ENCODE measurements at places on chromosomes 6 and 20.

GRCh38 chr6:105907991-105908390, 178.1 kb upstream of the PRDM1 start:
- DNase-seq = no peak

GRCh38 chr20:31723069-31723318, 326 bp upstream of the BCL2L1 start:
- no peak for DNase-seq

DNA sequence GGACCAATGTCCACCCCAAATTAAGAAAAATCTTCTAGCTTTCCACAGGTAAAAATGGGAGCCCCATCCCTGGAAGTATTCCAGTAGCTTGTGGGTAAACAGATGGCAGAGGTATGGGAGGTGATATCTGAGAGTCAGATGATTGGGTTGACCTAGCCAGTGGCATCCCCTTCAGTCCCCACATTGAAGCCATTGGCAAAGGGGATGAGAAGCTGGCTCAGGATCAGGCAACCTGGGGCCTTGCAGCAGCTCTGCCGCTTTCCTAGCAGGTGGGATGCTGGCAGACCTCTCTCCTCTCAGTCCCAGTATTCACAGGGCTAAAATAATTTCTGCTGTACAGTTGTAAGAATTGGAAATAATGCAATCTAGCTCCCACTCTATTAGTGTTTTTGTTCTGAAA, 108.9 kb upstream of the KCNG1 start:
- DNase-seq = peak; percentile 96

DNA sequence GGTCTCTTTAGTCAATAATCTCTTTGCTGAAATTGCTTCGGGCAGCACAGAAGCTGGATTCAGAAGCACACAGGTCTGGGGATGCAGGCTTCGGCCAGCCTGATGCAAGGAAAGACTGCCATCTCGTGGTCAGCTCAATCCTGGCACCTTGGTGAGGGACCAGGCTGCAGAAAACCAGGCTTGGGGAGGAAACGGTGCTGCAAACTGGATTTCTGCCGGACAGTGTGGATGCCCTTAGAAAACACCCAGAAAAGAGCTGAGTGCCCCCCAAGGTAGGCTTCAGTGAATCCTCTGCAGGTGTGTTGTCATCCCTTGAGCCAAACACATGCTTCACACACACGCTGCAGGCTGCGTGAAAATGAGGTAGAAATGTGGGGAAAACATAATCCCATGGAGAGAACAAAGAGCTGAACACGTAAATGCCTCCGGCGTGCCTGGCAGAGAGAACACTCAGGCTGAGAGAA, 89.8 kb upstream of the PAX1 start:
- peak; percentile 5 for DNase-seq

- peak; percentile 58 for DNase-seq
Observed at GRCh38 chr20:17641993-17642392, 40.0 kb downstream of the RRBP1 start.

GRCh38 chr6:106080763-106081095, 5.4 kb upstream of the PRDM1 start:
- DNase-seq = no peak

GRCh38 chr6:106387875-106388274, 27.4 kb downstream of the CRYBG1 start:
- DNase-seq = no peak

DNA sequence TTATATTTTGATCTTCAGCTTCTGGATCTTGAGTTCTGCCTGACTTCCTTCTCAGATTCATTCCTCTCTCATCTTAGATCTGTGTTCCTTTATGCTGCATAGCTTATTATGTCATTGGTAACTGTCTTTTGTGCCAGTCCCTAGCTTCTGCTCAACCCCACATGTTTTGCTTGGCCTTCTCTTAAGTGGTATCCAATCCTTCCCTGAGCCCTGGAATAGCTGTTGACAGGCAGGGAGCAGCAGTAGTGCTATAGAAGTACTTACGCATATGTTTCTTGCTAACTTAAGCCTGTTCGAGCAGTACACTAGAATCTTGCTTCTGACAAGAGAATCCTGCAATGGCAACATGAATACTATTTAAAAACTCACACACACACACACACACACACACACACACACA, 13.6 kb upstream of the GRIK2 start:
- DNase-seq = no peak

GRCh38 chr20:59783641-59784010, 149.8 kb downstream of the SYCP2 start:
- DNase-seq = no peak

DNA sequence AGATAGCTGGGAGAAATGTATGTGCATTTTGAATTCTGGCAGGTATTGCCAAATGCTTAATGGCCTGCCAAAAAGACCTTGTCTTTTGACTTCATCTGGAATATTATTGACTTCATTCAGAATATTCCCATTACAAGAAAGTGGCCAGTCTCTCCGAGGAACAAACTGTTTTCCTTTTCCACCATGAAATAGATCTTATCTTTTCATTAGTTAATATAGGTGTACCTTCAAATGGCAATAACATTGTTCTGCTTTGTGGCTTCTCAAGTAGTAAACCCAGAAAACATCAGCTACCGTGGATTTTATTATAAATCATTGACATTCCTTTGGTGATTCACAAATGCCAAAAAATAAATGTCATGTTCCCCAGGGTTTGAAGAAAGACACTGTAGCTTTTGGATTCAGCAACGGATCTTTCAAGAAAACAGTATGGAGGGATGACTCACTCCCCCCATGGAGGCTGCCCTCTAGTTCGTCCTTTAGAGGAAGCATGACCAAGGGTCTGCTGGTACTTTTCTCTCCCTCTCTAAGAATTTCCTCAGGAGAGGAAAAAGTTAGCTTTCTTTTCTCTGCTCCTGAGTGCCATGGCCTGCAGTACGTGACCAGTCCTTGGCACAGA, 1.1 kb upstream of the RNF182 start:
- no peak for DNase-seq

GRCh38 chr6:119348748-119349360, 707 bp downstream of the MAN1A1 start:
- DNase-seq = no peak

- no peak for DNase-seq
Observed at GRCh38 chr6:155126727-155127439, 131.8 kb downstream of the TIAM2 start.

DNA sequence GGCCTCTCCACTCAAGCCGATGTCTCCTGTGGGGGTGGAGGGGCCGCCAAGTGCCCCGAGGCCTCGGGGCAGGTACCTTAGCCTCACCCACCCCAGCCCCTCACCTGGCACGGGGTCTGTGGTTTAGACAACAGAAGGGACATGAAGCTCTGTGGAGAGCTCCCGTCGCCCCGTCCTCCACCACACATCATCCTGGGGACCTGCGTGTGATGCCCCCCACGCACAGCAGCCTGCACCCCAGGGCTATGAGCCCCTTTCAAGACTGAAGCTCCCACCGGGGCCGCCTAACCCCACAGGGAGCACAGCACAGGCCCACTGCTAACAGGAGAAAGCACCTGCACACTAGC, 8.2 kb downstream of the KCNQ2 start:
- no peak for DNase-seq

DNA sequence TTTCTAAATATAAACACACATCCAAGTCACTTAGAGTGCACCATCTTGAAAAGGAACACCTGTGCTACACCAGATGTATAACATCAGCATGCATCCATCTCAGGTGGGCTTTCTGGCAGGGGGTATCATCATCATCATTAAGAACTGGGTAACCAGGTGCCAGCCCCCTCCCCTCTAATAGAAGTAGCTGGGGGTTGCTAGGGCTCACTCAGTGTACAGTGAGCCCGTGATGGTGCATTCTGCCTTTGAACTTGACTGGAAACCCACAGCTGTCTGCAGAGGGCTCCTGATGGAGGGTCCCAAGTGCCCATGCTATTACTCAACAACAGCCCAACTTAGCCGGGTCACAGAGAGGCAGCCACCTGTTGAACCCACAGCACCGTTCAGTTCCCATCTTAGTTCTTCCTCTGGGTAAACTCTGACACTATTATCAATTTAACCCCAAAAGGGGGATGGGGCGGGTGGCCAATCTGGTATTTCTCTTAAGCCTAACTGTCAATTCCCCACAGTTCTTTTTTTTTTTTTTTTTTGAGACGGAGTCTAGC, 32.7 kb upstream of the CCND3 start:
- no peak for DNase-seq

- no peak for DNase-seq
Observed at GRCh38 chr20:32155017-32155981, 45.8 kb downstream of the TM9SF4 start.

- DNase-seq = no peak
Observed at GRCh38 chr6:15962449-15962764, 166.5 kb upstream of the MYLIP start.

DNA sequence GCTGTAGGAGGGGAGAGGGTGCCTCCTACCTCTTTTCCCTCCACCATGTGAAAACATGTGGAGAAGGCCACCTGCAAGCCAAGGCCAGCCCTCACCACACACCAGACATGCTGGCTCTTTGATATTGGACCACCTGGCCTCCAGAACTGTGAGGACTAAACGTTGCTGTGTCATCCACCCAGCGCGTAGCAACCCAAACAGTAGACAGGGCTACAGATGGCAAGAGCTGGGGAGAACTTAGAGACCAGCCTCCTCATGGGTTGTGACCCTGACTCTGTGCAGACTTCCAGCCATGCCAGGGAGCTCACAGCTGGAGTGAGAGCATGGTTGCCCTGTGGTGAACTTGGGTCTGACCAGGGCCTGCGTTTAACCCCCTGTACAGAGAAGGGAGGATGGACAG, 195.9 kb upstream of the CST7 start:
- no peak for DNase-seq

DNA sequence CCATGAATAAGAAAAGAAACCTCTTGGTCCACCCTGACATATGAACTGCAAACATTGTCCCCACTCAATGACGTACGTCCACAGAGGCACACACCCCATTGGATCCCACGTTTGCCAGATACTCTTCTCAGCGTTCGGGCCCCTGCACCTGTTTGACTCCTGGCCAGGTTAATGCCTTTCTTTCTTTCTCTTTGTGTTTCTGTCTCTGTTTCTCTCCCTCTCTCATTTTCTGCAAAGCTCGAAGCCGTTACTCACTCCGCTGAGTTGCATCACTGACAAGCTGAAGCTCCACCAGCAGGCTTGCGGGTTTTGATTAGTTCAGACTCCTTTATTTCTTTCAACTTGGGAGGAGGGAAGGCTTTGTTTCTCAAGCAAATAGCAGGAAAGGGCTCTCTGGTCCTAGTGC, 135.5 kb upstream of the SUPT3H start:
- no peak for DNase-seq

DNA sequence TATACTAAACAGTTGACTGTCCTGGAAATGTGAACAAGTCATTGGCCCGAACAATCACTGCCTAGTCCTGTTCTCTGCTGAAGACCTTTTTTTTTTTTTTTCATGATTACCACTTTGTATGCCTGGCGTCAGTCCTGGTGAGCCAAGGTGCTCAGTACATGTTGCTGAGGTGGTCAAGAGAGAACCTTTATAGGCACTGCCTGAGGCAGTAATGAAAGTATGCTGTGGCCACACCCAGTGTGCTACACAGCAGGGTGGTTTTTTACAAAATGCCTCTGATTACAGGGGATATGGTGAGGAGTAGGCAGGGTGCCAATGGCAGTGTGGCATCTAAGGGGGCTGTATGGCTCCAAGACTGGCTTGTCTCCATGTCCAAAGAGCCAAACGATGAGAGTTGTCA, 135.1 kb upstream of the ENPP5 start:
- DNase-seq = no peak

DNA sequence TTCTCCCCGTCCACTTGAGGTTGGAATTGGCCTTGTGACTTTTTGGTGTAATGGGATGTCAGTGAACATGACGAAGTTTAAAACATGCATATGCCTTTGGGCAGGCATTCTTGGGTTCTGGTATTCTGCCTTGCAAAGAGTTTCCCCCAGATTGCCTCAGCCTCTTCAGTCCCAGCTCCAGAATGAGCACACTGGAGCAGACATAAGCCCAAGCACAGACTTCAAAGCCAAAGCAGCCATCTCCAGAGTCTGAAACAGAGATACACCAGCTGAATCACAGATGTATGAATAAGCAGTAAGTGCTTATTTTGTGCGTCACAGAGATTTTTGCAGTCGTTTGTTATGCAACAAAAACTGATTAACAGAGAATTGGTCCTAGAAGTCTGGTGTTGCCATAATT, 546.0 kb downstream of the FRK start:
- no peak for DNase-seq

DNA sequence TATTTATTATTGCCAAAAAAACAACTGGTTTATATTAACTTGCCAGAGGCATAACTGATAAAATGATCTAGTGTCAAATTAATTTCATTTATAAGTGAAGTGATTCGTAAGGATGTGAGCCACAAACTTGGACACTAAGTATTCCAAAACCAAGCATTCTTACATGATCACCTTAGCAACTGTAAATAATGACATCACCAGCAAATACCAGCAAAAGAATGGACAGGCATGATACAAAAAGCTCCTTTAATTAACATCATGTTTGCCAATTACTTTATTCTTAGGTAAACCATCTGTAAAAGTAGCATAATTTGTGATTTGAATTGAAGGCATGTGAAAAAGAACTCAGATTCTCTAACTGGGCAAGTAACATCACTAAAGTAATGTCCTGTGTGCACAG, 17.2 kb upstream of the FNDC1 start:
- no peak for DNase-seq

- no peak for DNase-seq
Observed at GRCh38 chr20:22509843-22510147, 74.6 kb downstream of the FOXA2 start.

GRCh38 chr6:147137986-147138385, 66.2 kb upstream of the STXBP5 start:
- DNase-seq = no peak

DNA sequence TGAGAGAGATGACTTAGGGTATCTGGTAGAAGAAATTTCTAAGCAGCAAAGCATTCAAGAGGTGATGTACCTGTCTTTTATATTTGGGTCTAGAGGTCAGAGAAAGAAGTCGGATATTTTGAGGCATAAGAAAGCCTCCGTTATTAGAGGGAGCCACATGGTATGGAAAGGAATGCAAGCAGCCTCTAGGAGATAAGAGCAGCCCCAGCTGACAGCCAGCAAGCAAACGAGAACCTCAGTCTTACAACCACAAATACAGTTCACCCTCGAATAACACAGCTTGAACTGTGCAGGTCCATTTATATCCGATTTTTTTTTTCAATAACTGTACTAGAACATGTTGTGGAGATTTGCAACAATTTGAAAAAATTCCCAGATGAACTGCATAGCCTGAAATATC, 190.7 kb upstream of the VGLL2 start:
- no peak for DNase-seq

DNA sequence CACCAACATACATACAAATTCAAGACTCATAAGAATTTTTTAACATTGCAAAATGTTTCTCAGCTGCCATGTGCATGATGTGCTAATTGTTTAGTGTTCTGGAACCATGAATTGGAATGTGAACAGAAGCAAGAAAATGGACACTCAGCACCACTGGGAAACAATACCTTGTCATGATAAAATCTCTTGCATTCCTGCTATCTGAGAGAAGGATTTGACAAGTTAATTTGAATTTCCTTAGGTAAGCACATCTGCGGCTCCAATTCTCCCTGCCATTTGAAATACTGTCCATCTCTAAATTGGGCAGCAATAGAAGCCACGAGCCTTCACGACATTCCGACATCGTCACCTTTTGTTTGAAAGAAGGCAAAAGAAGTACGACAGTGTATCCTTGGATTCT, 1104.6 kb upstream of the MAP3K7 start:
- DNase-seq = no peak
